Upper lobe of left lung (tissue), 6 donors: ENCODE measurements at places on chromosomes 7 and 10. TPM values are rescaled to one million over a fixed set of nuclear protein-coding genes. Genes with fewer than 3 reads are reported as not detected.

- no peak for DNase-seq
Observed at GRCh38 chr10:30869566-30869965, 162.1 kb downstream of the ZNF438 start.

DNA sequence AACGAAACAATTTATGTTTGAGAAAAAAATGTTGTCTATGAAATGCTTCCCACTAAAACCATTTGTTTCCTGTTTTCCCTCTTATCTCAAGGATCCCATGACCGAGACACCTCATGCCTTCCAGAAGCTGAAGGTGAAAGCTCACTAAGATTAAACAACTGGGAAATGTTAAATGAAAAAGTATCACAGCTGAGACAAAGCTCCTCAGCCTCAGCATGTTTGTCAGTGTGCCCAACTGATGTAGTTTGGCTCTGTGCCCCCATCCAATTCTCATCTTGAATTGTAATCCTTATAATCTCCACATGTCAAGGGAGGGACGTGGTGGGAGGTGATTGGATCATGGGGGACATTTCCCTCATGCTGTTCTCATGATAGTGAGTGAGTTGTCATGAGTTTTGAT lies 327.3 kb downstream of the HTR7 start:
- DNase-seq = no peak

DNA sequence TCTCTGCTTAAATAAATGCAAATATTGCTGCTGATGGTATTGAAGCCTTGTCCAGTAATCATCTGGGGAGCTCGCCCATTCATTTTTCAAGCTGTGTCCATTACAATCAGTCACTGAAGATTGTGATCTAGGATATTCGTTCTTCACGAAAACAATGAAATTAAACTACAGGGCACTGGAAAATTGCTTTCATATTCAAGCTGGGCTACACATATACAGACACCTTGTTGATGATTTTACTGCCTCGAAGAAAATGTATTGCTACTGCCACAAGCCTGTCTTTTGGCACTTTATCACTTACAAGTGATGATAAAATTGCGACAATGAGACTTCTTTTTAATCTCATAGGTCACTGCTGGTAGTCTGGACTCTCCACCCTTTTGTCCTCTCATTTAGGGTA lies 100.0 kb upstream of the MINDY3 start:
- no peak for DNase-seq

DNA sequence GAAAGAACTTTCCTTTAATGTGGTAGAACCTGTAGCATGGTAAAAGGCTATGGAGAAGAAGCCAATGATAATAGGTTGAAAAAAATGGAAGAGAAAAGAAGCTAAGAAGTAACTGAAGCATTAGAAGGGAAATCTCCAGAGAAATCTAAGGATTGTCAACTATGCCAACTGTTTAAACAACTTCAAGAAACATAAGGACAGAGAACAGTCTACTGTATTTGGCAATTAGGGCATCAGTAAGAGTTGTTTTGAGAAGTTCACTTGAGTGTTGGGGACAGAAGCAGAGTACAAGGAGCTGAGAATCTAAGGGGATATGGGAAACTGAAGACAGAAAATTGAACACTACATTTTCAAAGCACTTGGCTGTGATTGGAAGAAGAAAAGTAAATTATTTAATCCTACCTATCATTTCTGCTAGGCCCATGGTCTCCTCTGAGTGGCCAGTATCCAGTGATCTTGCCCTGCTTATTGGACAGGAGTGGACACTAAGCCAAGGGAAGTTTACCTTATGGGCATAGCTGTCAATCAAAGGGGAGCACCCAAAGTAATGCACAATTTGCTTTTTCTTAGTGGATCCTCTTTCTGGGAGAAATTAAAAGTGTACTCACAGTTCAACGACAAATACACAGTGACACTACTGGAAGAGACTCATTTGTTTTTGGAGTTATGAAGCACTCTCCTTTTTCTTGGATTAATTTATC lies 56.4 kb upstream of the CCDC71L start:
- no peak for DNase-seq

GRCh38 chr7:32502728-32503127 lies 7.4 kb downstream of the AVL9 start:
- DNase-seq = no peak

GRCh38 chr7:19519443-19520021 lies 189.3 kb downstream of the POLR1F start:
- no peak for DNase-seq

DNA sequence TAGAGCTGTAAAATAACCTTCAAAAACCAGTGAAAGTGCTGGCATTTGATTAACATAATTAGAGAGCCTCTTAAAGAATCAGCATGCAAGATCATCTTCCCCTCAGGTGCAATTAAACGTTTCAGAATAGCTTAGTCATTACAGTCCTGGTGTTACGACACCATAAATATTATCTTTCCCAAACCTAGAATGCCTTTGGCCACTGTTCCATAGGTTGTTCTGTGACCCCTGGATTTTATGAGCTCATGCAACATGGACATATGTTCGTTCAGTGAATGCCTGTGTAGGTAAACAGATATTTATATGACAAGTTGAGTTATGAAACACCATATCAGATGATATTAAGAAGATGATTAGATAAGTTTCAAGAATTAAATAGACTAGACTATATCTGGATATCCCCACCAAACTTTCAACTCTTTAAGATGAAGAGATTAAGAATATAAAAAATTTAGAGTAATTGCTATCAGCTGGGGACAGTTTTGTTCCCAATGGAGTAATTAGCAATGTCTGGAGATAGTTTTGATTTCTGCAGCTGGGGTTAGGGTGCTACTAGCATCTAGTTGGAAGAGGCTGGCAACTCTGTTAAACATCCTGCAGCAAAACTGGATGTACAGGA lies 263.5 kb upstream of the DKK1 start:
- DNase-seq = no peak

DNA sequence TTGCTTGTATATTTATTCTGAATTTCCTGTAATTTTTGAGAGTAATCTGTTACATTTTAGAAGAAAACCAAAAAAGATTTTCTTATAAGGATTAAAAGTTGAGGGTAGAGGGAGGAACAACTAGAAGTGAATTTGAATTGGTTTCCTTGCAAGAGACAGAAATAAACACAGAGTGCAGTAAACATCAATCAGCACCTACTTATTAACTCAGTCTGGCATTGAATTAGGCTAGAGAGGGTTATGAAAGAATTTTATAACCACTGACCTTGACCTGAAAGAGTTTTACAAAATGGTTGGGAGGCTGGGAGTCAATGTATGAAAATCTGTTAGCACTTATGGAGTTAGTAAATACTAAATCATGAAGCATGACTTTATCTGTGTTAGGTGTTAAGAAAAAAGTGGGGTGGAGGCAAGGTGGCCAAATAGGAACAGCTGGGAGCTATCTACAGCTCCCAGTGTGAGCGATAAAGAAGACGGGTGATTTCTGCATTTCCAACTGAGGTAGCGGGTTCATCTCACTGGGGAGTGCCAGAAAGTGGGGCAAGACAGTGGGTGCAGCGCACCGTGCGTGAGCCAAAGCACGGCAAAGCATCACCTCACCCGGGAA lies 106.5 kb downstream of the PDE1C start:
- peak; percentile 31 for DNase-seq

DNA sequence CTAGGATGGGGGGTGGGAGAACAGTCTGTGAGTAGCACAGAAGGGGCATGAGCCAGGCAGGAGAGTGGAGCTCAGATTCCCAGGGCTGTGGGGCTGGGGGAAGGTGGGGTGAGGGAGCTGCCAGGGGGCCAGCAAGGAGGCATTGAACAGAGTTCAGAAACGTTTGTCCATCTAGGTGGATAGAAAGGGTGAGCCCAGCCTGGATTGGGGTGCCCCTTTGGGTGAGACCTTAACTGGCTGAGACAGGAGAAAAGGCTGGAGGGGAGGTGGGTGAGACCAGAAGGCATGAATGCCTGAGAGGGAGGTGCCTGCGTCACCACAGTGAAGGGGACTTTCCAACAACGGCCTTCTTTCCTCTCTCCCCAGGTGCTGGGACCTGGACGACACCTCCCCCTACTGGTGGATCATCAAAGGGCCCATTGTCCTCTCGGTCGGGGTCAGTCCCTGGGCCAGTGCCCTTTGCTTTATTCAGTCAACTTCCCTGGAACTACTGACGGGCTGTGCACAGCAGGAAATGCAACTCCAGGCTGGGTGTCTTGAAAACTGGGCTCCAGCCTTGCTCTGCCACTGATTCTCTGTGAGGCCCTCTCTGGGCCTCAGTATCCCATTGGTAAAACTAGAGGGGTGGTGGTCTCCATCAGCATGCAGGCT lies 11.0 kb downstream of the GHRHR start:
- no peak for DNase-seq

DNA sequence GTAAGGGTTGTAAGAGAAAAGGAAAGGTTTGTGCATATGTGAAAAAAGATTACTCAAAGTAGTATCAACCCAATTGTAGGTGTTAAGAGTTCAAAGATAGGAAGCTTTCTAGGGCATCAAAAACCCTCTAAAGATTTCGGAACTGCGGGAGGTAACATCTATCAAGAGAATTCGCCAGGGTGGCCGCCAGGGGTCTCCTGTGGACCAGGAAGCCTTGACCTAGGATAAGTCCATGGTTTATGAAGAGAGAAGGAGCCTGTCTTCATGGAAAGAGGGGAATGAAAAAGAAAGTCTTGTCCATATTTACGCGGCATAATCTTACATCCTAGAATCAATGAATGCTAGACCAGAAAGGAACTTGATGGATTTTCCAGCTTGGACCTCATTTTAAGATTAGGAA lies 140.7 kb upstream of the CALCR start:
- peak; percentile 28 for DNase-seq

GRCh38 chr7:33952824-33953223 lies 47.5 kb downstream of the BMPER start:
- DNase-seq = no peak

GRCh38 chr10:46560381-46560780 lies 3.9 kb upstream of the GPRIN2 start:
- peak; percentile 20 for DNase-seq

GRCh38 chr10:49187950-49188761 lies at the start of gene TMEM273:
TMEM273 (minus strand) TSS chr10:49188391; CDS start chr10:49188336, 55 bp downstream.
- DNase-seq = peak; percentile 69

- DNase-seq = no peak
Observed at GRCh38 chr10:109861081-109861480, 62.2 kb downstream of the XPNPEP1 start.

- DNase-seq = no peak
Observed at GRCh38 chr7:43502941-43503340, 80.0 kb upstream of the STK17A start.

DNA sequence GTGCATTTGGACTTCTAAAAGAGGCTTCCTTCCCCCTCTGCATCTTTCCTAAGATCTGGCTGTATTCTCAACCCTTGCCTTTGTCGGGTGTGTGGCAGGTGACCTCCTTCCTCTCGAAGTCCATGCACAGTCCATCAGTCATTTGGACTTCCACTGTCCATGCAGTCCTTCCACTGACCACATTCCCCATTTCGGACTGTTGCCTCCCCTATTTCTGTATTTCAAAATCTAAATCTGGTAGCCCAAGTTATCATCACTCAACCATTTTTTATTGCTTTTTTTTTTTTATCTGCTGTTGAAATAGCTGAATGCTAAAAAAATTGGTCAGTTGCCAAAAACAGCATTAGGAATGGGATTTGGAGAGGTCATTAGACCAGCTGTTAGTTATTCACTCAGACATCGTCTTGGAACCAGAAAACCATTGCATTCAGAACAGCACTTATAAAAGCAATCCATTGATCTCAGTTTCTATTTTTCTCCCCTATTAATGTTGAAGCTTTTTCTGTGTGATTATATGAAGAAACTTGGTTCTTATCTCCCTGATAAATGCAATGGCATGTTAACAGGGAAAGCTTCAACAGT lies 575.6 kb downstream of the KIF20B start:
- no peak for DNase-seq

GRCh38 chr10:114607358-114607998 lies 50.6 kb downstream of the ABLIM1 start:
- DNase-seq = peak; percentile 27

GRCh38 chr7:34445653-34446052 lies 212.4 kb upstream of the NPSR1 start:
- DNase-seq = no peak

DNA sequence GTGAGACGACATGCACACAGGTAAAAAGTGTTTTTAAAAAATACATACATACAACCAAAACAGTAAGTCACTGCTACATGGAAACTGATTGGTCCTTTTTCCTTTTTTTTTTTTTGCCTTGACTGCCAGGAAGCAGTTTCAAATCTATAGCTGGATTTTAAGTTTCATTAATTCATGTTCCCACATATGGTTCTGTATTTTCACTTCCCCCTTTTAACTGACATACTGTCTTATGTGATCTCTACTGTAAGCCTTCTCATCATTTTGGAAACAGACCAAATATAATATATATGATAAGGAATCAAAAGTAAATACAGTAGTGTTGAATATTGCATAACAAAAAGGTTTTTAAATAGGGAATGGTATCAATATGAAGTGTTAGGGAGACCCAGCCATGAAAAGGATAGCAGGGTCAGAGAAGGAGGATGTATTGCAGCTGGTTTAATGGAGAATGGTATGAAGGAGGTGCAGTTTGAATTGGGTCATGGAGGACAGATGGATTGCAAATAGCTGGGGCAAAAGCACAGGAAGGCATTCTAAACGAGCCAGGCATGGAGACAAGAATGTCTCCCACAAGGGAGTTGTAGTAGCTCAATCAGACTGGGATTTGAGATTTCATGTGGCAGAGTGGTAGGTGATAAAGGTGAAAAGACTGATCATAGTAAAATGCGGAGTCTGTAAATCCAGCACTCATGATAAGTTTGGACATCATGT lies 5.4 kb downstream of the CAV1 start:
- DNase-seq = no peak

The ICA1 gene
- total RNA-seq = 19.3 TPM

The SLC39A12 gene
- total RNA-seq = not detected

The GJC3 gene
- total RNA-seq = not detected

The LEP gene
- total RNA-seq = not detected

The IKZF1 gene
- 53.5 TPM for total RNA-seq

The CPA4 gene
- 0.20 TPM for total RNA-seq

The ITIH5 gene
- 10.7 TPM for total RNA-seq

The NT5C3A gene
- total RNA-seq = 19.9 TPM

The CCL24 gene
- 1.4 TPM for total RNA-seq

The STEAP2 gene
- total RNA-seq = 9.4 TPM
